ENCODE measurements at places on chromosomes 6 and 20.

DNA sequence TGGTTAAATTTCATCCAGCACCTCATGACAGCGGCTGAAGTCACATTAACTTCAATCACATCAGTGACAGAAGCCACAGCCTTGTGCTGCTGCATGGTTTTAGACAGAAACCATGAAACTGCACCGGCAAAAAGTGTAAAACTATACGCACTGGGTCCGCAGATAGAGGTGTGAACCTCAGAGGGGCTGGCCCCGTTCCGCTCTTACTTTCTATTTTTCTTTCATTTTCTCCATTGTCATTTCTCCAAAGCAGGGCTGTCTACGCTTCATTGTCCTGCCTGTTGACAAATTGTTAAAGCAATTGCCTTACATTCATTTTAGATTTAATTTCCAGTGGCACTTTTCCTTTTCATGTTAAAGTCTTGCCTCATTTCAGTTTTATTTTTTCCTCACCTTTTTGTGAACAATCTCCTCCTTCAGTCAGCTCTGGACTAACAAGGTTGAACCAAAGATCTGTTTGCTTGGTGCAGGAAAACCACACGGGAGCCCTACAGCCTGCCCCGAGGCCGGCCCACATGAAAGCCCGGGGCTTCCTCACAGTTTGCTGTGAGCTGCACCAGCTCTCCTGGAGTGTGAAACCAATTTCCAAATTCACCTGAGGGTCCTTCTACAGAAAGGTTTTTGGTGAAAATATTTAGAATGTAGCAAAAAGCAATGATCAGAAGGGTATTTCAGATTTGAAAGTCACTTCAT, 63.7 kb downstream of the PRR18 start:
- DNase-seq = peak; percentile 77

DNA sequence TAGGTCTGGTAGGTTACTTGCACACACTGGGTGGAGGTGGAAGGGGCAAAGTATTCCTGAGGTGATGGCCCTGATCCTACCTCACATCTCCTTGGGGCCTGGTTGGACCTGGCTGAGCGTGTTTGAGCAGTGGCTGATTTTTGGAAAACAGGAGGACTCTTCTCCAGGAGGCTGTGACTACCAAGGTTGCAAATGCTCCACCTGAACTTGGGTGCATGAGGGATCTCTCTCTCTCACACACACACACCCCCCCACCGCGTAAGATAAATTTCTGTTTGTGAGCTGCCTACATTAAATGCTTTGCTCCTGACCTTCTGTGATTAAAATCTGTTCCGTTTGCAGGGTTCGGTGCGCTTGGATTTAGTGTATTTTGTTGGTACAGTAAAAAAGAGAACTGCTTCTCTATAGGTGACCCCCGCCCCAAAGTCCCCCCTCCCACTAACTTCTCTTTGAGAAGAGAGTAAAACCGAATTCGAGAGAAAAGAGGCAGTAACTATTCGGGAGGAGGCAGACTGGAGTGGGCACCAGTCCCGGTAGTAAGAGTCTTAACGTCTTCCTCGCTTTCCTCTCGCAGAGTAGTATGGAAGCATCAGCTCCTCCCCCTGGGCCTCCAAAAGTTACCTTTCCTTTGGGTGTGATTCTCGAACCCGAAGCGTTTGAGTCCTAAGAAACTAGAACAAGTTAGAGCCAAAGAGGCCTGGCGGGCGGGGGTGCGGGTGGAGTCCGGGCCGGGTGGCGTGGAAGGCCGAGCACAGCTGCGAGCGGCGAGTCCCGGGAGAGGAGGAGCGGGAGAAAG, 585 bp upstream of the DSE start:
- DNase-seq = no peak

GRCh38 chr6:87907521-87907920, 140.1 kb upstream of the SPACA1 start:
- DNase-seq = no peak

- no peak for DNase-seq
Observed at GRCh38 chr20:11917663-11918062, at the start of gene BTBD3. TSS of gene BTBD3 (plus strand) at chr20:11917893. CDS start at chr20:11918276, 383 bp downstream.

- DNase-seq = peak; percentile 26
Observed at GRCh38 chr20:60137657-60138245, 179.5 kb downstream of the CDH26 start.

GRCh38 chr6:21459641-21460040, 133.9 kb upstream of the SOX4 start:
- DNase-seq = no peak

All from CD8-positive, alpha-beta T cell (primary cell).